ENCODE measurements at places on chromosomes 2 and 18.

- DNase-seq, result no peak
Measured at GRCh38 chr18:37313624-37314023, 252.0 kb downstream of the CELF4 start.

GRCh38 chr2:190791347-190791975 is 89.2 kb upstream of the GLS start:
- DNase-seq, result peak; percentile 59

- DNase-seq, result no peak
Measured at GRCh38 chr2:99974275-99974674, 168.1 kb downstream of the AFF3 start.

DNA sequence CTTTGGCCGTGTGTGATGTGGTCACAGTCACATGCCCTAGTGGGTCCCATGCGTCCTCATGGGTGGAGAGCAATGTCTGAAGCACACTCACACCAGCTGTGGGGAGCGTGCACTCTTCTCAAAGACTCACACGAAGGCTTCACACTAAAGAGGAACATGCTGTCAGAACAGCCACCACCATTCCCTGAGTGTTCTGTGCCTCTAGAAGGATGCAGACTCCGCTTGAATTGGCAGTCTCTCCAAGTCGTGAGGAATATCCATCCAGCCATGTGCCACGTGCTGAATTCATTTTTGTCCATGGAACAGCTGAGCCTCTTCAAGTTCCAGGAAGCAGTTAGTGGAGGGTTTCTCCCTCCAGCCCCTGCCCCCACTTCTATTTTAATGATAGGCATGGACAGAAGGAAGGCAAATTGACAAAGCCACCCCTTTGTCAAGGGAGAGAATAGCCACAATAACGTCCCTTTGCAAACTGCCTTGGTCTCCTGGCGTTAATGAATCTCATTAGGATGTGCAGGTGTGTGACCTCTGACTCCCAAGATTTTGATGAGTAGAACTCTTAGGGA is 464.3 kb upstream of the ID2 start:
- DNase-seq, result no peak

All from choroid plexus epithelial cell (primary cell).